ENCODE measurements at places on chromosomes 1 and 21.

GRCh38 chr21:44510508-44511218, 29.3 kb downstream of the KRTAP10-1 start:
- peak; percentile 64 for DNase-seq

- no peak for DNase-seq
These were observed 249.2 kb downstream of the NCAM2 start for GRCh38 chr21:21247424-21247823.

DNA sequence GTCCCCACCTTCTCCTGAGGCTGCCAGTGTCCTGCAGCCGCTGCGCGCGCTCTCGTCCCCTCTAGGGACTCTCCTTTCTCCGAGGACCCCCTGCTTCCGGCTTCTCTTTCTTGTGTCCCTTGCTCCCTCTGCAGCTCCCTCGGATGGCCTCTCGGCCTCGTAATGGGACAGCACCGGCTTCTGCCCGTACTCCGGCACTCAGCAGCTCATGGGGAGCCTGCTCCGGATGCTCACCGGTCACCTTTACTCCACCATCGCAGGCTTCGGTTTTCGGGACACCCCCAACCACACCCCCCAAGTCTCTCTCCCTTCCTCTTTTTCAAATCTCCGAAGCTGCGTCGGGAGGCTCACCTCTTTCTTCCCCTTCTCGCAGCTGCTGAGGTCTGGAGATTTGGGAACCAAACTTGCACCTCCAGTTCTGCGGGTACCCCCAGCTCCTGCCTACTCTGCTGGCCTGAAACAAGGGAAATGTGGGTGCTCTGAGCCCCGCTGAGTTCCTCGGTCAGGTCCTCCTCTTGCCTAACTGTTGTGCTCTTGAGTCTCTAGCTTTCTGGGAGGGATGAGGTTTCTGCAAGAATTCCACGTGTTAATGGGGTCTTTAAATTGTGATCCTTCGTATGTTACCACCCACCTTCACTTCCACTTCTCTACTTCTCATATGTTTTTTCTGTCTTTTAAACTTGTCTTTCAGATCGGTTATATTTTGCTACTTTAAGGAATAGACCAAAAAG, 930 bp downstream of the CDC14A start:
- DNase-seq = no peak

- DNase-seq = no peak
These were observed 689 bp upstream of the ZNF644 start for GRCh38 chr1:91022518-91022929.

DNA sequence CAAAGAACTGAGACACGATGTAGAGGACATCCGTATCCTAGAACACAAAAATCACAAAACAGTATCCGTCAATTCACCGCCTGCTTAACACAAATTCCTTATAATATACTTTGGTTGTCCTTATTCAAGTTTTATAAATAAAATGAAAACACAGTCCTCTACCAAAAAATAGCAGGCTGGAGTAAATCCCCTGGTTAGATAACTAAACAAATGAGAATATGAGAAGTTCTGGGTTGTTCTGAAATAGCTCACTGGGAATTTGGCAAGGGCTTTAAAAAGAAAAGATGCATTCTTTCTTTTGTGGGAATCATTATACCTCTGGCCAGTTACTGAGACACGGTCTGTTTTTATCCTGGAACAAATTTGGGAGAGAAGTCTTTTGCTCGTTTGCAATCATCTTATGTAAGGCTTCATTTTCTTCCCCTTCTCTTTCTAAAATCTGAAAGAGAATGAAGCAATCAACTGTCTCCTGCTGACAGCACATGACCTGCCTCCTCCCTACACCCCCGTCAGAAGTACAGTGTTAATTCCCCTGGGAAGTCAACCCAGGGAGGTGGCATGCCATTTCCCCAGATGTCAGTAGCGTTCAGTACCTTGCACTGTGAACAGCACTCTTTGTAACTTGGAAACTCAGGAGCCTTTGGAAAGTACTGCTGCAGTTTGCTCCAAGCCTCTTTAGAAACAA, 37.1 kb upstream of the RAP1GAP start:
- no peak for DNase-seq

DNA sequence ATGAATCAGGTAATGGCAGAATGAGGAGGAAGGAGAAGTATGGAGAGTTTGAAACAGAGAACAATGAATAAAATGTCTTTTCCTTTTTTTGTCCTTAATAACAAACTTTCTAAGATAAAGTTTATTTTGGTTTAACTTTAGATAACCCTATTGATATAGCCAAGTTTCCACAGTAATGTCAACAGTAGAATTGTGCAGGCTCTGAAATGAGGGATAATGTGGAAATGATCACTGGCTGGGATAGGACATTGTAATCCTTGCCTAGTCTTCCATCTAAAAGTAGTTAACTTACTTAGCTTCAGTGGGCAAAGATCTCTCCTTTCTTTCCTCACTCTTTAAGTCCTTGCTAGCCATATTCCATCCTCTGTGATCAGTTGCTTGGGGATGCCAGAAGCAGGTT, 52.8 kb downstream of the NTMT2 start:
- DNase-seq = no peak

DNA sequence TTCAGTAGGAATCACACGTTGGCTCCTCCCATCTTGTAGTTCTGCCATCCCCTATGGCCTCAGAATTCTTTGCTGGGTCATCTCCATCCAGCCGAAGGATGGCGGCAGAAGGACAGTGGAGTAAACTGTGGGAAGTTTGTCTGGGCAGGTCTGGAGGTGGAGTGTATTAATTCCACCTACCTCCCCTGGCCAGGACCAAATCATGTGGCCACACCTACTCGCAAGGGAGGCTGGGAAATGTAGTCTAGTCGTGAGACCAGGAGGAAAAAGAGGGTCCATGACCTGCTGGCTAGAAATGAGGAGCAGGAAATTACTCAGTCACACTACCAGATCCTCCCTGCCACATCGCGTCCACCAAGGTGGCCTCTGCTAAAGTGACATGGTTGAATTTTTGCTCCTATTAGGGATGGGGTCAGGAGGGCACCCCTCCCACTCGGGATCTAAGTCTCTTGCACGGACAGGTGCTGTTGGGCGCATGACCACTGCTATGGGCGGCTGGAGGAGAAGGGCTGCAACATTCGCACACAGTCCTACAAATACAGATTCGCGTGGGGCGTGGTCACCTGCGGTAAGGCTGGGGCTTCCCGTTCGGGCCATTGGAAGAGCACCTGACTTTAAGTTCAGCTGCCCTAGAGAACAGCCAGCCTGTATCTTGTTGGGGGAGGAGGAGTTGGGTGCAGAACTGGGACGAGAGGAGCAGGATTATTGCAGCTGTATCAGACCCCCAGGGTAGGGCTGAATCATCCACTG, 19.5 kb downstream of the PLA2G5 start:
- DNase-seq = no peak

Measured in NCI-H1048 (cell line).